ENCODE measurements at places on chromosomes 16 and 17. TPM values are rescaled to one million over a fixed set of nuclear protein-coding genes. Genes with fewer than 3 reads are reported as not detected.

- no peaks in the 10 kb centered on the region for H3K36me3 ChIP-seq
- DNase-seq = no peak
- H3K4me1 ChIP-seq = no peaks in the 10 kb centered on the region
- H3K27ac ChIP-seq = no peak overlapping the region
- H3K27me3 ChIP-seq = no peaks in the 10 kb centered on the region
These were observed 26.0 kb downstream of the NECAB2 start for GRCh38 chr16:83994087-83994486.

DNA sequence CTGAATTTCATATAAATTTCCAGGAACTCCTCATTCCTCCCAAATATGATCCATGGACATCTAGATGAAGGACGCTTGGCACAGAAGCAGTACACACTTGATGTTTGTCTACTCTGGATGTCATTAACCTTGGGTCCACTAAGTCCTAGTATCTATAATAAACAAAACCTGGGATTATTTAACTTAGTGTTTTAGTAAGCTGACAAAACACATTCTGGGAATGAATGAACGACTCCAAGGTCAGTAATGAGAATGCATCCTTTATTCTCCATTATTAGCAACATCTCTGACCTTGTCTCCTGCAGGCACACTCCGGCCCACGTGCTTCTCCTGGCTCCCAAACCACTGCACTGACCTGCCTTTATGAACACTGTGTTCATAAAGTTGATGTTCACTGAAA is 24.1 kb upstream of the CDYL2 start:
- H3K36me3 ChIP-seq = no peaks in the 10 kb centered on the region
- H3K27me3 ChIP-seq = no peaks in the 10 kb centered on the region
- H3K27ac ChIP-seq = no peak overlapping the region
- no peaks in the 10 kb centered on the region for H3K4me1 ChIP-seq
- DNase-seq = no peak

DNA sequence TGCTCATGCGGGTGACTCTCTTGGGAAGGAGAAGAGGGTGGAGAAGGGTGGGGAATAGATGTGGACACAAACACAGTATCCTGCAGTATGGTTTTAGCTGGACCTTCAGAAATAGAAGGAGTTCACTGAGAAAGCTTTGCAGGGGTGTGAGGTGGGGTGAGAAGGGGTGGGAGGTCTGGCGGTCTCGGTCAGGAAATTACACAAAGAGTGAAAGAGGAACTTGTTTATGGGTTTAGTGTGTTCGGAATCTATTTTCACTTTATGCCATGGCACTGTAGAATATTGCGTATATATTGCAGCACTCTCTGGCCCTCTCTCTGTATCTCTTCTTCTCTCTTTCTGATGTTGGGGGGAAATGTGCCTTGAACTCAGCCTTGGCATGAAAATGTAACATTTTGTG is 148.2 kb upstream of the GOT2 start:
- no peak overlapping the region for H3K27ac ChIP-seq
- H3K4me1 ChIP-seq = no peaks in the 10 kb centered on the region
- DNase-seq = no peak
- H3K36me3 ChIP-seq = no peaks in the 10 kb centered on the region
- H3K27me3 ChIP-seq = no peaks in the 10 kb centered on the region

DNA sequence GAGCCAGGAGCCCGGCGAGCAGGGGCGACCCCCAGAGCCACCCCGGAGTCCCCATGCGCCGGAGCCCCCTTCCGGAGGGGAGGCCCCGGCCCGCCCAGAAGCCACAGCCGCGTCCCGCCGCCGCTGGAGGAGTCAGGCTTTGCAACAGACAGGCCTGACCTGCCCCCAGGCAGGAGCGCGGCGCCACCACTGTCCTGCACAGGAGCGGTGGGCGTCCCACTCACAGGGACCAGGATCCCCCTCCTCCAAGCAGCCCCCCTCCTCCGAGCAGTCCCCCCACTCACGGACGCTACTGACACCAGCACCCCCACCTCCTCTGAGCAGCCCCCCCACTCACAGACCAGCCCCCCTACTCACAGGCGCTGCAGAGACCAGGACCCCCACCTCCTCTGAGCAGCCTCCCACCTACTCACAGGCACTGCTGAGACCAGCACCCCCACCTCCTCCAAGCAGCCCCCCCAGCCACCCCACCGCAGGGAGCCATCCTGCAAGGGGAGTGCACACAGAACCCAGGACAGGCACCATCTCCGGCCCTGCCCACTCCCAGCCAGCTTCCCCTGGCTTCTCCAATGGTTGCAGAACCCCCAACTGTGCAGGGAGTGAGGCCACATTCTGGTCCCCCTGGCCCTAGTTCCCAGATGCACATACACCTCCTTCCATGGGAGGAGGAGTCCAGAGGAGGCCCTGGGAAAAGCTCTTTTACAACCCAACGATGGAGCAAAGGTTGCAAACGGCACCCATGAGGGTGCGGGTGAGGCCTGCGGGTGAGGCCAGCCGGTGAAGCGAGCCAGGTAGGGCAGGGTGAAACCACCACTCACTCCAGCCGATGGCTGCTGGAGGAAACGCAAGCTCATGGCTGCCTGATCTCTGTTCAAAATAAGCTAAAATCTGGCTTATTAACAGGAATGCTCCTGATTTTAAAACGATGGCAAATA is 69.9 kb downstream of the ABR start:
- H3K4me3 ChIP-seq = peak overlapping the region; percentile 69
- DNase-seq = no peak
- H3K4me1 ChIP-seq = no peaks in the 10 kb centered on the region
- H3K27ac ChIP-seq = peak overlapping the region; percentile 95

GRCh38 chr17:67434061-67434525 is 57.0 kb downstream of the PITPNC1 start:
- peak; percentile 69 for DNase-seq
- no peak overlapping the region for H3K4me3 ChIP-seq

DNA sequence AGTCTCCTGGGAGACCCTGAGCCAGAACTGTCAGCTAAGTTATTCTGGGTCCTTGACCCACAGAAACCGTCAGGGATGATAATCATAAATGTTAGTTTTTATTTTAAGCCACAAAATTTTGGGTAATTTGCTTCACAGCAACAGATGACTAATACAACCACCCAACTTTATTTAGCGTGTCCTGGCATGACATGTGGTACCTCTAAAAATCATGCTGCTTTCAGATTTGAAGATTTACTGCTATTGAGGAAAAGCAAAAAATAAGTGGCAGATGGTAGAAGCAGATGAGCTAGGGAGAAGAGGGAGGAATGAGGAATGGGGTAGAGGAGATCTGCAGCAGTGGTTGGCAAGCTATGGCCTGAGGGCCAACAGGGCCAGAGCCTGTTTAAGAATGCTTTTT is 90.4 kb downstream of the TMEM100 start:
- no peak overlapping the region for H3K27ac ChIP-seq
- DNase-seq = no peak
- H3K4me1 ChIP-seq = no peaks in the 10 kb centered on the region
- H3K36me3 ChIP-seq = no peaks in the 10 kb centered on the region
- H3K4me3 ChIP-seq = no peak overlapping the region
- H3K27me3 ChIP-seq = no peaks in the 10 kb centered on the region

DNA sequence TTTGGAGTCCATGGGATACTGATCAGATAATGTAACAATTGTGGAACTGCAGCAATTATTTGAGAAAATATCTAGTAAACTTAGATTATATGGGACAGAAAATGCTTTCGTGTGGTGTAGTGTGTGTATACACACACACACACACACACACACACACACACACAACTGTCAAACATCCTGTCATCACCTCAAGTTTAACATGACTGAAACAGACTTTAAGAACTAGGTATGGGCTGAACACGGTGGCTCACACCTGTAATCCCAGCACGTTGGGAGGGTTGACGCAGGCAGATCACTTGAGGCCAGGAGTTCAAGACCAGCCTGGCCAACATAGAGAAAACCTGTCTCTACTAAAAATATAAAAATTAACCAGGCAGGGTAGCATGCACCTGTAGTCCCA is 544 bp upstream of the EVI2A start:
- peaks cover 13% of the 10 kb centered on the region for H3K36me3 ChIP-seq
- H3K27me3 ChIP-seq = no peaks in the 10 kb centered on the region
- no peaks in the 10 kb centered on the region for H3K4me1 ChIP-seq

Gene FSCN2
- total RNA-seq = 0.74 TPM

Gene NSRP1
- total RNA-seq = 16.6 TPM

Data from right atrium auricular region (tissue), 2 donors.